ENCODE measurements at places on chromosomes 7 and 10.

DNA sequence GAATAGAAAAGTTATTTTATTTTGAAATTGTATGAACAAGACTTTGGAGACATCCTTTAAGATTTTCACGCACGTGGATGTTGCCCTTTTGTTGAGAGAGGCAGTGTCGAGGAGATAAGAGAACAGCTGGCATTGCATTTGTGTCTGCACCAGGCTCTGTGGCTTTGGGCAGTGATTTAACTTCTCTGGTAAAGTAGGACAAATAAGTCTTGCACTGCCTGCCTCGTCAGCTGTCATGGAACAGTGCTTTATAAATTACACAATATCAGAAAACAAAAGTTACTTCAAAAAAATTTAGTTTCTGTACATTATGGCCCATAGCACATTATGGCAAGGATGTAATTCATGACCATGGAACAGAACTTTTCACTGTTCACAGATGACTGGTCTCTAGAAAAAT lies 20.1 kb downstream of the SNX10 start:
- no peak for DNase-seq

DNA sequence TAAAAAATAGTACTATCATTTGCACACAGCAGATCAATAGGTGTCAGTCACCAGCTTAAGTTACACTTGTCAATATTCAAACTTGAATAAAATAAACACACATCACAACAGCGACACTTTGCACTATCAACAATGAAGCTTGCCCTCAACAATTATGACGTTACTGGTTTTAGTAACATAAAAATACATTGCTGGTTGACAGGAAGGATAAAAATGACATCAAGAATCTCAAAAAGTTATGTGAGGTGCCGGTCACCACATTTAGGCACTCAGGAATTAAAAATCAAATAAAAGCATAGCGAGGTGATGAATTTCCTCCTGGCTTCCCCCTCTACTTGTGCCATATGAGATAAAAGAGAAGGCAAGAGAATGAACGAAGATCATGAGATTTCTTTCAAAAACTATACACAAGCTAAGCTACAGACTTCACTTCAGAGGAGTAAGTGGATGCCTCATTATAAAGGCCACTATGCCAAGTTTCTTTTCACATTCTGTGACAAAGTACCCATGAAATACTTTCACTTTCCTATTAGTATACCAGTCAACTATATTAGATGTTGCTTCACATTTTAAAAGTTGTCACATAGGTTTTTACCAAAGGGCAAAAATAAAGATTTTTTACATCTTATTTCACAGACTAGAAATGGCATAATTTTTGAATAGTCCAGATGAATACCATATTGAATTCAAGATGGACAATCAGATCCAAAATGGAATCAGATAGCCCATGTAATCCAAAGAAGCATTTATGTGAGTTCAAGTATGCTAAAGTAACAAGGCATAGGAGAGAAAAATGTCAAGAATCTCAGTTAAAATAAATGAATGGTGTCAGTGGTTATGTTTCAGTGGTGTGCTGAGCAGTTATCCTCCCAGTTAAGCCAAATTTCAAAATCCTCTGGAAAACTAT lies 3.6 kb downstream of the CCDC71L start:
- DNase-seq: no peak

DNA sequence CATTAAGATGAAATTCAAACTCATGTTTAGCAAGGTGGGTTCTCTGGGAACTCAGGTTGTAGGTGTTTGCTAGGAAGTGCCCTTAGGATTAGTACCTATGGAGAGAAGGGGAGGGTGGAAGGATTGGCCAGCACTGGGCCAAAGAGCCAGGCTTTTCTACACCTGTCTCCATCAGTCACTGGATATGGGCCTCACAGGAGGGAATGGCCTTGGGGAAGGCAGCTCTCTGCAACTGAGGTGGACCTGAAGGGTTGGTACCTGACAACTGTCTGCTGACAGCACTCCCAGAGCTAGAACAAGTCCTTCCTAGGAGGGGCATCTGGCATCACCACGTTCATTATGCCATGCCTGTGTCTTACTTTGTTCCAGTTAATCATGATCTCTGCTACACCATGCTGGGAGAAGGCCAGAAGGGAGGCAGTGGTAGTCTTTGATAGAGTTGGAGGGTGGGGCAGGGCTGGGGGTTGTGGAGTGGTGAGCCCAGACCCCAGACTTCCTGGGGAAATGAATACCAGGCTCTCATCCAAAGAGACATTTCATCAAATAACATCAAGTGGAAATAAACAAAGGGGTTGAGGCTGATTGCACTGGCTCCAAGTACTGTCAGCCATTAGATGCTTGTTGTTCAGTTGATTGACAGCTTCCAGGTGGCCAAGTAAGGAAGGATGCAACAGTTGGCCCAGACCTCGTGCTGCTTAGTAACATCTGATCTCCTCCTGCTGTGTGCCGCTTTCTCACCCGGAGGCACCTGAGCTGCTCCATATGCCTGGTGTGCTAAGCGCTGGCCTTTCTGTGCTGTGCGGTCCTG lies 70.6 kb upstream of the PIK3CG start:
- DNase-seq: no peak

- no peak for DNase-seq
These were observed 928.3 kb downstream of the CNTNAP2 start for GRCh38 chr7:147044941-147045340.

- no peak for DNase-seq
These were observed 59.6 kb upstream of the CDK13 start for GRCh38 chr7:39890411-39890810.

- no peak for DNase-seq
These were observed 11.5 kb upstream of the MALSU1 start for GRCh38 chr7:23287612-23288011.

DNA sequence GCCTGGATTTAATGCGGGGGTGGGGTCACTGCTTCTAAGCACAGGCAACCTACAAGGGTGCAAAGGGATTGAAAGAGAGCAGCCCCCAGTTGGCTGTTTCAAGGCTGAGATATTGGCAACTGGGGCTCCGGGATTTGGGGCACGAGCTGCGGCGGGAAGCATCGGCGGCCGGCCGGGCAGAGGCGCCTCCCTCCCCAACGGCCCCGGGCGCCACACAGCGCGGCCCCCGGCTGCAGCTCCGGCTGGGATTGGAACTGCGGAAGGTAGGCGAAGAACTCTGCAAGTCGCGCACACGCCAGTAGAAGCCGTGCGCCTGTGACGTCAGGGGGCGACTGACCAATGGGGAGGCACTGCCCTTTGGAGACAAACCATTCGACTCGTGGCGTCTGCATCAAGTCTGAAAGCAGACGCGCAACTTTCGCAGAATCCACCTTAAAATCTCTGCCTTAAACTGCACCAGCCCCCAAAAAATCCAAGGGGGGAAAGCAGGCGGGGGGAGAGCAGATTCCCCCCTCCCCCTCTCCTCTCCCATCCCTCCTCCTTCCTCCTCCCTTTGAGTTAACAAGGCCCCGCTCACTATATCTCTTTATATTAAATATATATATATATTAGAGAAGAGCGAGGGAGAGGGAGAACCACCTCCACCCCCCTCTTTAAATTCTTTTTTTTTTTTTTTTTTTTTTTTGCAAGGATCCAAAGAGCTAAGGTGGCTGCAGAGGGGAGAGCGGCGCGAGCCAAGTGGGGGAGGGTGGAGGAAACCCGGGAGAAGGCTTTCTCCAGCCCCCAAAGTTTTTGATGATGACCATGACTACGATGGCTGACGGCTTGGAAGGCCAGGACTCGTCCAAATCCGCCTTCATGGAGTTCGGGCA lies at the start of gene DLX6:
DLX6 (plus strand) TSS at position 371 of the 872 bp plus-strand sequence; CDS start at position 796, 425 bp downstream.
- no peak for DNase-seq

GRCh38 chr7:127550247-127550646 lies 35.1 kb downstream of the GCC1 start:
- no peak for DNase-seq

GRCh38 chr10:77604063-77604462 lies 33.5 kb downstream of the KCNMA1 start:
- no peak for DNase-seq

DNA sequence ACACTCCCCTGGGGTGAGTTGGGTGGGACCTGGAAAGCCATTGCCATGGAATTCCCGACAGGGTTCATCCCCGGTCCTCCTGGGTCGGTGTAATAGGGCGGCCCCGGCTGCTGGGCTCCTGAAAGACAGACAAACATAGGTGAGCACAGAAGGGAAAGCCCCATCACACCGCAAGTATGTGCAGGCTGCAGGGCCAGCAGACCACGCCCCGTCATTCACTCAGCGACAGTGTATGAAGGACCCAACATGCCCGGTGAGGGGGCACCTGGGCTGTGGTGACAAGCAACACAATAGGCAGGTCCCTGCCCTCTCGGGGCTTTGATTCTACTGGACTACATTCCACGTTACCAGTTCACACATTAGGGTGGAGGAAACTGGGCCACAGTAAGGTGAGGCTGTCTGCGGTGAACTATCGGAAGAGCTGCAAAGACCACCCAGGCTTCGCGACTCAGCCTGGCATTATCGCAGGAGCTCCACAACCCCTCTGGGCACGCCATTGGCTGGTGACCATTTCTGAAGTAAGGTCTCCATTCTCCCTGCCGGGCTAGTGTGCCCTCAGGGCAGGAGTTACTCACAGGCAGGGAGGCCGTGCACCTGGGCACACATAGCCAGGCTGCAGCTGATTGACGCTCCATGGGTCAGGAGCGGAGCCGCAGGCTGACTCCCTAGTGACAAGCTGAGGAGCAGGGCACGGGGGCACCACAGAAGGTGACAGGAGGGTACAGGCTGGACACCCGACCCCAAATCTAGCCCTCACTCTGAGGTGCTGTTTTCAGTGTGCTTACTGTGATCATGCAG lies 99.2 kb downstream of the VOPP1 start:
- DNase-seq: no peak

DNA sequence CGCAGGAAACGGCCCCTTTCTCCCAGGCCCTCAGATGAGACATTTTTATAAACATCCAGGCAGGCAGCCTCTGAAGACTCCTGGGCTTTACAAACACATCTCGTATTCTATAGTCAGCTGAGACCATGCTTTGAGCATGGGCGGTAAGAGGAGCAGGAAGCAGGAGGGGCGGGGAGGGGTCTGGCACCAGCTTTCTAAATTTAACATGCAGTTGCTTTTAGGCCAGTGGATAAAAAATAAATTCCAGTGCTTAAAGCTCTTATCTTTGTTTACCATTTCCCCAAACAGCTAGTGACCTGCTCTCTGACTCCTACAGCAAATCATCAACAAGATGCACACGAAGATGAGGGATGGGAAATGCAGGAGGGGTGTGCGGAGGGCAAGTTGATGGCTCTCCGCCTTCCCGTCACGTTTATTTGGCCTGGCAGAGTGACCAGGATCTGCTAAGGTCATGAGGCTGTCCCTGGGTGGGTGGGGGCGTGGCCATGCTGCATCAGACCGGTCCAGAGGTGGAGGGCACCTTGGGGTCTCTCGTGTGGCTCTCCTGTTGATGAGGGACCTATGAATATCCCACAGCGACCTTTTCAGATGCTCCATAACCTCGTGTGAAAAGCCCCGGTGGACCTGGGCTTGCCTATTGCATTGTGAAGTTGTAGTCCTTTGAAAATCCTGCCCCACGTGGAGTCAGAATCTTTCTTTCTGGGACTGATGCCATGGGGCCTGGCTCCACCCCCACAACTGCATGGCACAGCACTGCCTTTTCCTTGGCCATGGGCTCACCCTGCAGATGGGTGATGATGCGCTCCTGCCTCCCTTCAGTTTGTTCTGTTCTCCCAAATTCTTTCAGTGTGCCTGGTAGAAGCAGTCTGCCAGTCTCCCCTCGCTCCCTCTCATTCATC lies 67.5 kb downstream of the PARP12 start:
- no peak for DNase-seq

DNA sequence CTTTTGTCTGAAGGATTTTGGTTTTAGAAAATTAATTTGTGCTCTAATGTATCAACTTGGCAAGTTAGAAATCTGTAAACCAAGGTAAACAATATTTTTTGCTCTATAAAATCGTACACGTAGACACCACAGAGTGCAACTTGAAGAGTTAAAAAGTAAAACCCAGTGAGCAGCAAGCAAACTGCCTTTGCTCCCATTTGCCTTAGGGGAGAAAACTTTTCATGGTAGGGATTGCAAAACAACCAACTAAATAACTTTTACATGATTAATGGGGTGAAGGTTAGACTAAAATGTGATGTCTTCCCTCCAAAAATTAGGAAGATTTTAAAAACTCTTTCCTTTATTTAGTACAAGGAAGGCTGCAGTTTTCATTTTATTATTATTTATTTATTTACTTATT lies 224.2 kb upstream of the LYZL1 start:
- no peak for DNase-seq

- DNase-seq: no peak
These were observed 744 bp upstream of the BICC1 start for GRCh38 chr10:58511765-58512490.

DNA sequence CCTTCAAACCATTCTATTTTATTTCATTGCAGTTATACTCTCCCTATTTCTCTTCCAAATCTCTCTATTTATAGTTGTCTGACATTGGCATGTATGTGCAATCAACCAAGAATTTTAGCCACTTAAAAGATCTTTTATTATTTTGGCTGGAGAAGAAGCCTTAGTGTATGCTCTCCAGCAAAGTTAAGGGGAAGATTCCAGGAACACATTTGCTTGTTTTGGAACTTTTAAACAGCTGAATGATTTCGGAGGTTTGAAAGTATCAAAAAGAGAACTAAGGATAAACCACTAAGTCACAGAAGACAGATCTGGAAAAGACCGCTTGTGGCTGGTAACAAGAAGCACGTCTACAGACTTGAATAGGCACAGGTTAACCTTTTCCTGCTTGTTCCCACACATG lies 182.2 kb upstream of the FZD1 start:
- no peak for DNase-seq

- DNase-seq: no peak
These were observed 12.6 kb upstream of the GDF10 start for GRCh38 chr10:47287365-47287802.

DNA sequence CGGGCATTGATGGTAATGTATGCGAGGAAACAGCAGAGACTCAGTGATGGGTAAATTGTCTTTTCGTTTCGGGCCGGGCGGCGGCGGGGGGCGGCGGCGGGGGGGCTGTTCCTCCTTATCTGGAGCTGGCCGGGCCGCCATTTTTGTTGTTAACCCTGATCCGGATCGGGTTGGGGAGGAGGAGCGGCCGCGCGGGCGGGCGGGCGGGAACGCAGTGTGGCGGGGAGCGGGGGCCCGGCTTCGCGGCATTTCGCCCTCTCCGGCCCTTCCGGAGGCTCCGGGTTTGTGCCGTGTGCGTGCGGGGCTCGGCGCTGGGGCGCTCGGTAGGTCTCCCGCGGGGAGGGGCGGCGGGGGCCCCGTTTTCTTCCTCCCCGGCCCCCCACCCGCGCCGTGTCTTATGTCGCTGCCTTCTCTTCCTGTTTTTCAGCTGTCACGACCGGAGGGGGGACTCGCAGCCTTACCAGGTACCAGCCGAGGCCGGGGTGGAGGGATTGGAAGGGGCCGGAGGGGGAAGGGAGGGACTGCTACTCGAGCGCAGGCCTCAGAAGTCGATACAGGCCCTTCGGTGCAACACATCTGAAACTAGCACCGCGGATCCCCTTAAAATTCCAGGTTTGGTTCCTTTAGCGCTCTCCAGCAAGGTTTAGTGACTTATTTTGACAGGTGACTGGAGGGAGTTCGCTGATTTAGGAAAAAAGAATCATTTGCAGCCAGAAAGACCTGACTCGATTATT lies 820 bp downstream of the WAC start:
- no peak for DNase-seq

DNA sequence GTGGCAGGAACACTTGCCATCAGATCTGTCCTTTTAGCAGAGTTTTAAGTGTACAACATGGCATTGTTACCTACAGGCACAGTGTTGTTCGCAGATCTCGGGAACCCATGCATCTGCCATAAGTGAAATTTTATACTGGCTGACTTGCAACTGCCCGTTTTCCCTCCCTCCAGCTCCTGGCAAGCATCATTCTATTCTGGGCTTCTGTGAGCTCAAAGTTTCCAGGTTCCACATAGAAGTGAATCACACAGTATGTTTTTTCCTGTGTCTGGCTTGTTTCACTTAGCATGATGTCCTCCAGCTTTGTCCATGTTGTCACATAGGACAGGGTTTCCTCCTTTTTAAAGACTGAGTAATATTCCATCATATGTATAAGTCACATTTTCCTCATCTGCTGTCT lies 56.6 kb downstream of the C10orf143 start:
- DNase-seq: no peak

Data from kidney epithelial cell (primary cell).